ENCODE measurements at places on chromosomes 2 and 18.

- no peak for DNase-seq
Observed at GRCh38 chr2:240919161-240919781, 13.1 kb downstream of the CROCC2 start.

GRCh38 chr2:219388907-219389156 is 1.1 kb upstream of the DNPEP start:
- DNase-seq, result no peak

DNA sequence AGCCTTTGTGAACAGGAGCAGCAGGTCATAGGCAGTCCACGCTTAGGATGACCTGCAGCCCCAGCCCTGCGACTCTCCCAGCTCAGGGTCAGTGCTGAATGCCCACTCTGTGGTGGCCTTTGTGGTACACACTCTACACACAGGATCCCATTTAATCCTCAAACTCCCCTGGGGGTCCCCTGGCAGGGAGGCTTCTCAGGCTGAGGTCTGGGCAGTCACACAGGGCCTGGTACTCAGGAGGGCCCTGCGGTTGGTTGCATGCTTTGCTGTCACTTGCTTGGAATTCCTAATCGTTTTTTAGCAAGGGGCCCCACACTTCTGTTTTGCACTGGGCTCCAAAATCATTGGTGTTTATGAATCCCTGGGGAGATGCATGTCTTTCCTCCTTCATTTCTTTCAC is 113.0 kb downstream of the EML6 start:
- DNase-seq, result no peak

GRCh38 chr2:227862227-227862740 is 9.1 kb upstream of the DAW1 start:
- no peak for DNase-seq

- no peak for DNase-seq
Observed at GRCh38 chr18:78859686-78860085, 119.9 kb upstream of the SALL3 start.

- DNase-seq, result no peak
Observed at GRCh38 chr18:11437046-11437445, 172.3 kb upstream of the SLC35G4 start.

- no peak for DNase-seq
Observed at GRCh38 chr2:147364597-147364996, 480.2 kb upstream of the ACVR2A start.

DNA sequence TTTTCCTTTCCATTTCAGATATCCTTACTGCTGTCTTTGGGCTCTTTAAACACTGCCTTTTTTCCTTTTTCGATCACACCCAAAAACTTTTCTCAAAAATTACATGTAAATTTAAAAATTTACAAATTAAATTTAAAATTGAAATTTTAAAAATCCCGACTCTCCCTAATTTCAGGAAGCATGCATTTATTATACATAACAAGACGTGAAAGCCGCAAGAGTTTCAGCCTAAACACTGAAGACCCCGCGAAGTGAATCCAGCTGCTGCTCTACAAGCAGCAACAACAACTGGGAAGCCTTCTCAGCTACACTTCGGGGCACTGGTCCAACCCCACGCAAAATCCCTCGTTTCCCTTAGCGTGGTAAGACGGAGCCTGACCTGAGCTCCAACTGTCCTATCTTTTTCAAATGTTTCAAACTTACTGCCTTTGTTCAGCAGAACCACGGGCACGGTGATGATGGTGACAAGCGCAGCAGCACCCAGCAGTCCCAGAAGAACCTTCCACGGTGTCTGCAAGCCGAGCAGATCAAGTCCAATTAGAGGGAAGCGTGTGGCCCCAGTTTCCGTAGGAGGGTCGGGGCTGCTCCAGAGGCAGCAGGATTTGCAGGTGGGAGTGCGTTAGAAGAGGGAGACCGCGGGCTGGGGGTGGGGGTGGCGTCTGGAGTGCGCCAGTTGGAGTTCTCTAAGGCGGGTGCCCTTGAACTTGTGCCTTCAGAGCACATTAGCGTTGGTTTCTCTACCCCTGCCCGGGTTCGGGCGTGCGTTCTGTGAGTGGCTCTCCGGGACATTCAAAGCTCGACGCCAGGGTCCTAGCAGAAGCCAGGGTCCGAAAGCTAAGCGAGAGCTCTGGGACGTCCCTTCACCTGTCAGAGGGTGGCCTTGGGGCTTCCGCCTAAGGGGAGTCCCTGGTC is 783 bp downstream of the DPP4 start:
- no peak for DNase-seq

DNA sequence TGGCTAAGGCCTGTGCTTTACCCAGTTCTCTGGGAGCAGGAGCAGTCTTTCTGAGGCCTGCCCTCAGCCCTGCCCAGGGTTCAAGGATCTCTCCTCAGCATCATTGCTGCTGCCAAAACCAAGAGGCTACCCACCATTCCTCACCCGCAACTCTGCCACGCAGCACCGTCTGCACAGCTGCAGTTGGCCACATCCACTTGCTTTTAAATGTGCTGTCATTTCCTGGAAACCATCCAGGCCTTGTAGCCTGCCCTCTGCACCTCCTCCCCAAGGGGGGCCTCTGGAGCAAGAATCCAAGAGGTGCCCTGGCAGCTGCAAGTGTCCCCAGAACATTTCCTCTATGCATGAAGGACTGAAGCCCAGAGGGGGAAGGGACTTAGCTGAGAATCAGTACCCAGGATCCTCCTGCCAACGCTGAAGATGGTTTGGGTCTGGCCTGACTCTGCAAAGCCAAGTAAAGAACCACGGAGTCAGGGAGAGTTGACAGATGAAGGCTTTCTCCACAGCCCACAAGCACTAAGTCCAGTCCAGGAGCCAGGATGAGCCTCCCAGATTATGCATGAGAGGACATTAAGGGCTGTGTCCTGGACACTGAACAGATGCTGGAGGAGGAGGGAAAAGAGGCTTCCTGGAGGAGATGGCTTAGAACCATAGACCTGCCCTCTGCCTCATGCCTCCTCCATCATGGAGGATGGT is 14.9 kb downstream of the EMX1 start:
- no peak for DNase-seq

- no peak for DNase-seq
Observed at GRCh38 chr18:34867520-34867919, 157.4 kb downstream of the DTNA start.

- DNase-seq, result no peak
Observed at GRCh38 chr2:70049255-70049654, 38.0 kb upstream of the PCBP1 start.

DNA sequence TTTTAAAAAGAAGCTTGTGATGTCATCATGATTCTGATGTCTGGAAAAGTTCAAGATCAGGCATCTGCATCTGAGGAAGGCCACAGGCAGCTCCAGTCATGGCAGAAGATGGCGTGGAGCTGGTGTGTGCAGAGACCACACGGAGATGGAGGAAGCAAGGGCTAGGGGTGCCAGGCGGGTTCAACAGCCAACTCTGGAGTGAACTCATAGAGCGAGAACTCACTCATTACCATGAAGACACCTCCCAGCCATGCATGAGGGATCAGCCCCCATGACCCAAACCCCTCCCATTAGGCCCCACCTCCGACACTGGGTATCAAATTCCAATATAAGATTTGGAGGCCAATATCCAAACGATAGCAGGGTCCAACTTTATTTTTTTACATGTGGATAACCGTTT is 61.6 kb downstream of the KCNG2 start:
- no peak for DNase-seq

DNA sequence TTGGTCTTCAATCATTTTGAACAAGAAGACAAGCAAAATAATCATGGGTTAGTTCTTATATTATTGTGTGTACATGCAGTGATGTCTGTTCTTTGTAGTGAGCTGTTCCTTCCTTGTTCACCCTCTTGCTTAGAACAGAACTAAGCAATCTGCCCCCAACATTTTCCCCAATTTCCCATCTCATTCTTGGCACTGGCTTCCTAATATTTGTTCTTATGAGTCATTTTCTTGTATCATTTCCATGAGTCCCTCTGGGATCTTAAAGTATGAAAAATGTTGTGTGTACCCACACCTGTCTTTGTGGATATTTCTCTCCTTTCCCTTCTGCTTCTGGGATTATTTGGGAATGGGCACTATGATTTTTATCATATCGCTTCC is 3.5 kb upstream of the IL1B start:
- no peak for DNase-seq

- no peak for DNase-seq
Observed at GRCh38 chr2:217127744-217128143, 267.9 kb upstream of the TNP1 start.

DNA sequence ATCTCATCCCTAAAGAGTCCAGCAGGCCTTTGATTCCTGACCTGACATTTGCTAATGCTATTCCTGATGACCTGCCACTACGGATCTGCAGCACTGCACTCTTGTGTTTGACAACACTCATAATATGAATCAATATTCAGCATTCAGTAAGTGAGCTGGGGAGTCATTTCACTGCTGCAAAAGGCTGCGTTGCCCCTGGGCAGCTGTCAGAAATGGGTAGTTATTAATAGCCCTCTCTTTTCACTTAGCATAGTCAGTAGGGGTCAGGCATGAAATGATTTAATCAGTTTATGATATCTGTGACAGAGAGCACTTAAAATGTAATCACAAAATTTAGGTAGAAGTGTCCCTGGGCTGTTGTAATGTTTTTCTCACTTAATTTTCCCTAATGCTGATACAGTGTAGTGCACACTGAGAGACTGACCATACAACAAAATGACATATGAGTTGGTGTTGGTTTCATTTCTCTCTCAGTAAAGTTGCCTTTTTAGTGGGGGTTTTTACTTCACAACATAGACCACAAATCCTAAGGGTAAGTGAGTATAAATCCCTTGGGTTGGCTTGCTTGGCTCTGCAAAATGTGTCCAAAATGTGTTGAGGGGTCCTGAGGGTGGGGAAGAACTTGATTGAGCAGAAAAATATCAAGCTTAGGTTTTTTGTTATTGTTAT is 184.8 kb downstream of the CAMKMT start:
- no peak for DNase-seq

DNA sequence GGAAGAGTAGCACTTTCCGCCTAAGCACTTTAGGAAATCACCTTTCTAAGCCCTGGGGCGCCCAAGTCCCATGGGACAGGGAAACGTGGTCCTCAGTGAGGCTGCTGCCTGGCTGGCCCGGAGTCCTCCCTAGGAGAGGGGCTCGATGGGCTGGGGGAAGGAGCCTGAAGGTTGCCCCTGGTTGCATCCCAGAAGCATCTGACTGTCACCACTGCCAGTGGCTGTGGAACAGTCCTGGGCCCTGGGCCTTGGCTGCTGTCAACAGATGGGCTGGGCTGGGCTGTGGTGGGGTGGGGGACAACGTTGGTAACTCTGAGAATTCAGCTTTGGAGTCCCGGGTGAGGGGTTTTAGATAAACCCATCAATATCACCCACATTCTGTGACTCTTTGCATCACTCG is 22.5 kb downstream of the ASB1 start:
- DNase-seq, result no peak

DNA sequence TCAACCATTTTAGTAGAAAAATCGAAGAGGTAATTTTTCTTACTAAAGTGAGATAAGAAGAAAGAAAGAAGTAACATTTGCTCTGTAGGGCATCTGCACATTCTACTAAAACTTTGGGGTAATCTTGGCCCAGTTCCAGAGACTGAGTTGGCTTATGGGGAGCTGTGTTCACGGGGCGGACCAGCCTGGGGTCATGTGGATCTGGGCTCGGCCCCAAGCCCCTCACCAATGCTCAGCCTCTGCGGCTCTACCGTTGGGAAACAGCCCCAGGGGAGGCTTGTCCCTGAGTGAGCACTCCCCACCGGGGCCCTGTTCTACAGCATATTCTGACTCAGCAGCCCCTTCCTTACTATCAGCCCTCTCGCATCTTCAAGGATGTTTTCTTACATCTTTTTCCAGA is 132.3 kb downstream of the RTP5 start:
- DNase-seq, result no peak

DNA sequence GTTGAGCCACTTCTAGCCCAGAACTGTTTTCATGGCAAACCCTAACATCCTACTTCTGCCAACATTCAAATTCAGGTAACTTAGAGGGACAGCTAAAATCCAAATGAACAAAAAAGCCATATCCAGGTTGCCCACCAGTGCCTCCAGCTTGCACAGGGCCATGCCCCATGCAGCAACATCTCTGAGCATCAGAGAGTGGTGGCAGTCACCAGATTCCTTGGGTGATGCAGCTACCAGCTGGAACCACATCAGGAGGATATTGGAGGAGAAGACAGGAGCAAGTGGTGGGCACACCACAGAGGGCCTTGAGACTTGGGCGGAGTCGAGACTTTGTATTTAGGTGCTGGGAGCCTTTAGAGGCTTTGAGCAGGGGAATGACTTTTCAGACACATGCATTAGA is 50.5 kb downstream of the SDC1 start:
- DNase-seq, result no peak

DNA sequence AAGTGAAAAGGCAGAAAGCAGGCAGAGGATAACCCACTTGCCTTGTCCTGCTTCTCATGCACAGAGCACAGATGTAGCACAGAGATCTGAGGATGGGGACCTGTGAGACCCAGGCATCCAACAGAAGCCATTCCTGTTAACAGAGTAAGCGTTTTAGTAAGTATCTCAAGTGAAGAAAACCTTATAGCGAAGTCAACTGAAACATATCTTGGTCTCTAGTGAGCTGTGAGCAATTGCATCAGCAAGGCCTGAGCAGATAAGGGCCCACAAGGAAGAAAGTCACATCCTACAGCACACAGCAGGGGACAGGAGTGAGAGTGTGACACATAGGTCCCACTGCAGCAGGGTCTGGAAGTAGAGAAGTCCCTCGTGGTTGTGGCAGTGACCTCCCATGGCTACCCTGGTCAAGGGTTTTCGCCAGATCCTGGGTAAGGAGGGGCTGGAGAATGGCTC is 248.7 kb upstream of the TNP1 start:
- no peak for DNase-seq

GRCh38 chr2:81714817-81715216 is 1410.3 kb upstream of the LRRTM1 start:
- DNase-seq, result no peak

DNA sequence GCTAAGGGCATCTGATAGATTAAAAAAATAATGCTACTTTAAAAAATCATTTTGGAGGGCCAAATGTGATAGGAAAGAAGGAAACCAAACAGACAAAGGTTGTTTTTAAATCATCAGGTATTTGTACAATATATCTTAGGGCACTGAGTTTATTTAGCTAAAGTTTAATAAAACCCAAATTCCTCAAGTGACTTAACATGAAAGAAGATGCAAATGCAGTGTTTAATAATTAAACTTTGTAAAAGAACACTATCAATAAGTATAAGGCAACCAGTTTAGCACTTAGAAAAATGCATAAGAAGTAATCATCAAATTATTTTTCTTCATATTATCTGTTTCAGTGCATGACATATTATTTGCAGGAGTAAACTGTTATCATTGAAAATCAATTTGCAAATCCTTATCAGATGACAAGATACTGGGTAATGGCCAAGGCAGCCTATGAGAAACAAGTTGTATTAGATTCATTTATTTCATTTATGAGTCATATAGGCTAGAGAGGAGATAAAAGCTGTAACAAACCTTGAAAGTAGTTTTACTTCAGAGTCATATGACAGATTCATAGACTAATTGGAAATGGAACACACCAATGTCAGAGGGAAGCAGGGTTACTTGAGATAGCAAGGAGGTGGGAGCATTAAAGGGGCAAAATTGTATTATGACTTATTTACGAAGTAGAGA is 165.5 kb downstream of the GCA start:
- no peak for DNase-seq

GRCh38 chr2:191453761-191454160 is 208.6 kb downstream of the MYO1B start:
- DNase-seq, result no peak
